Chondrocyte (in vitro differentiated cells): ENCODE measurements at places on chromosomes 3 and 15.

DNA sequence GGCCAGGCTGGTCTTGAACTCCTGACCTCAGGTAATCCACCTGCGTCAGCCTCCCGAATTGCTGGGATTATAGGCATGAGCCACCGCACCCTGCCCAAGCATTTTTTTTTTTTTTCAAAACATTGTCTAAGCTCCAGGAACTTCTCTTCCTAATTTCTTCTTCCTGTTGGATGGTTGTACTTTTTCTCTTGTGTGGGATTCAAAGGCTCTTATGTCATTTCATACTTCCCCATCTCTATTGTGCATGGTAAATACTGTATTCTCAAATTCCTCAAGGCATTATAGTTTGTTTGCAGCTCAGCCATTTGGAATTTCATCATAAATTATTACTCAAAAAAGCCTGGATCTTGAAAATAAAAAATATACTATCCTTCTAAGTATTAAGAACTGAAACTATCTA, 199.1 kb upstream of the GADL1 start:
- DNase-seq: no peak

GRCh38 chr15:36529296-36530011, 50.0 kb upstream of the CDIN1 start:
- no peak for DNase-seq

- DNase-seq: no peak
Observed at GRCh38 chr3:60636846-60637245, 614.4 kb downstream of the FHIT start.

DNA sequence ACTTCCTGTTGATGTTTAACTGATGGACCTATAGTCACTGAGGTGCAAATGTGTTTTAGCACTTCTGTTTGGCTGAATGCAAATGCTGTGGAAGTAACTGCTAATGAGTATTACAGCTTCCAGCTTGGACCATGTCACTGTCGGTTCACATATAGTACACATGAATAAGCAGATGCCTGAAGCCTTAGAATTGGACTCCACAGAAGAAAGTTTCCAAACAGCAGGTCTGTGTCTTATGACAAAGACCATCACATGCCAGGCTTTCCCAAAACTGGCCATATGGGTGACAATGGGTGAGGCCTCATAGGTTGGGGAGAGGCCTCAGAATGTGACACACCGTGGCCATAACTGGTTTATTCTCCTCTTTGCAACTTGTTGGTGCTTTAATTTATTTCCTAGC, 241.8 kb downstream of the WNT5A start:
- no peak for DNase-seq
